ENCODE measurements at places on chromosomes 4 and X.

GRCh38 chrX:38474543-38474942 is 86.8 kb upstream of the TSPAN7 start:
- DNase-seq: no peak

DNA sequence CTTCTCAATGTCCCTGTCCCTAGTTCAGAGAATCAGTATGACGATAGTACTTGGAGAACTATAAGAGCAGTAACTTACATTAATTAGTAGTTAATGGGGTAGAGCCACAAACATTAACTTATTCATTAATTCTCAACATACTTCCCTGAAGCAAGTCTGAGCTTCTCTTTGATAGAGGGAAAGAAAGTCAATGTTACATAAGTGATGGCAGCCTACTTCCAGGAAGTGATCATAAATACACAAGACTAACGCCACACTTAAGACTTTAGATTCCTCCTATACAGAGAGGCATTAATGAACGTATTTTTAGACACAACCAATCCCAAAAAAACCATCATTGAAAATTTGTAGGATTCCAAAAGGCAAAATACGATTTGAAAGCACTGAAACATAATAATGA is 33.8 kb downstream of the TSPAN5 start:
- DNase-seq: no peak

DNA sequence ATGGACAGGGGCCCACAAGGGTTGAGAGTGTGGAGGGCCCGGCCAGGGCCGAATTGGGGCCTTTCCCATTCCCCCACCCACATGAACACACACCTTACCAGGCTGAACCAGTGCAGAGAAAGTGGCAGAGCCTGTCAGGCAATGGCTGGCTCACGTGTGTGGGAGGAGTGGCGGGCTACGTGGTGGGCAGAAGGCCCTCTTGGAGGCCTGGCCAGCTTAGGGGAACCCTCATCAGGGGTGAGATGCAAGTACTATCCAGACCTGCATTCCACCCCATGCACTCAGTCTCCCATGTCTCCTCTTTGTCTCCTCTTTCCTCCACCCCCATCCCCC is 965 bp downstream of the TCEAL4 start:
- peak; percentile 8 for DNase-seq

DNA sequence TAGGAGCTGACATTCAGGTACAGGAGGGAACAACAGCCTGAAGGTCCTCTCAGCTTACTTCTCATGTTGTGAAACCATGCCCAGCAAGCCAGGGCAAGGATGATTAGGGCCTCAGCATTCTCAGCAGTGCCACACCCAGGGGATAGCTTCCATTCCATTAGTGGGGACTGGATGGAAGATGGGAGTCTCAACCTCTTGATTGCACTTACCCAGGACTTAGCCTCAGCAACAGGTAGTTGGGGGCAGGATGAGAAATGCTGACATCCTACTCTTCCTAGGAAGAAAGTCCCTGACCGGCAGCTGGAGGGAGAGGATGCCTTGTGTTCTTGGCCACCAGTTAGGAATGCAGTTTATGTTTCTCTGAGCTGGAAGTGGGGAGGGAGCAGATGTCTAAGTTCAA is 8.8 kb upstream of the BEX3 start:
- no peak for DNase-seq

GRCh38 chrX:39779952-39780783 is 317.6 kb downstream of the BCOR start:
- no peak for DNase-seq

DNA sequence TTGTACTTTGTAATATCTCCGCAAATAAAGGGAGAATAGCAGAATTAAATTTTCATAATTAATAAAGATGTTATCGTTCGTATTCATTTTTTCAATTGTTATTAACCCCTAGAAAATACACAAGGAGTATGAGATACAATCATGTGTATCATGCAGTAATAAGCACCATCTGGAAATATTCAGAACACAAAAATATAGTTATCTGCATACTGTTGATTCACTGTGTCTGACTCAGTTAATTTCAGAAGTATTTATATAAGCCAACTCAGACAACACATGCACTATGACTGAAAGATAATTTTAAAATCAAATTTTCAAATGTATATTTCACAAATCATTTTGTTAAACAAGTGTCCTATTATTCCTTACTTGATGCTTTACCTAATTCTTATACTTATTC is 1954.8 kb downstream of the ARAP2 start:
- DNase-seq: no peak

GRCh38 chr4:24055623-24056022 is 165.8 kb upstream of the PPARGC1A start:
- no peak for DNase-seq

- DNase-seq: no peak
Measured at GRCh38 chr4:41620594-41621256, 82.8 kb downstream of the LIMCH1 start.

DNA sequence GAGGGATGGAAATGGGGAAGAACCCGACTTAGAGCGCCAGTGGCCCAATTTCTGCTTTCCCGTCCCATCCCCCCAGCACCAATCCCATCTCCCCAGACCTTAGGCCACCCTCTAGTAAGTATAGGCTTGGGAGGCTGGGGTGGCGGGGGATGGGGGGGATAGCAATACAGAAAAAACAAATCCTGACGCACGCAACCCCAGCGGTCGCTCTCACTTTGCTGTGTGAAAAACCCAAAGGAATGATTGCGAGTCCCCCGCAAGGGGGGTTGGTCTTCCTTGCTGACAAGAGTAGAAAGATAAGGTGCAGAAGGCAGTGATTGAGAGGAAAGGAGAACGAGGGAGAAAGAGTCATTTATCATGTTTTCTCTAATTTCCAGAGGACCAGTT is 863 bp downstream of the CPE start:
- DNase-seq: no peak

GRCh38 chrX:111634823-111635729 is 45.9 kb upstream of the ALG13 start:
- no peak for DNase-seq

DNA sequence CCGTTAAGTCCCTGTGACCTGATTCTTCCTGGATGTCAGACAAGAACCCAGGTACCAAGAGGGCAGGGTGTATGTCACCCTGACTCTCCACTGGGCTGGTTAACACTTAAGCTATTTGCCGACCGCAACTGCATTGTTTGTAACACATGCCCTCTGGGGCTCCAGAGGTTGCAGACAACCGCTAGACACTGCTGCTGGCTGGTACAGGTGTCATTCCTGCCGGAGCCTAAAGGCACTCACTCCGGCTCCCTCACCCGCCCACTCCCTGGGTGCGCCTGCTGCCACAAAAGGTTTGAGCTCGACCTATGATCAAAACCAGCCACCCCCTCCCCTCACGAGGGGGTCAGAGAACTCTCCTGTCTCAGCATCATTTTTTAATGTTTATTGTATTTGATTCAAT is 208.2 kb downstream of the FAT4 start:
- no peak for DNase-seq

DNA sequence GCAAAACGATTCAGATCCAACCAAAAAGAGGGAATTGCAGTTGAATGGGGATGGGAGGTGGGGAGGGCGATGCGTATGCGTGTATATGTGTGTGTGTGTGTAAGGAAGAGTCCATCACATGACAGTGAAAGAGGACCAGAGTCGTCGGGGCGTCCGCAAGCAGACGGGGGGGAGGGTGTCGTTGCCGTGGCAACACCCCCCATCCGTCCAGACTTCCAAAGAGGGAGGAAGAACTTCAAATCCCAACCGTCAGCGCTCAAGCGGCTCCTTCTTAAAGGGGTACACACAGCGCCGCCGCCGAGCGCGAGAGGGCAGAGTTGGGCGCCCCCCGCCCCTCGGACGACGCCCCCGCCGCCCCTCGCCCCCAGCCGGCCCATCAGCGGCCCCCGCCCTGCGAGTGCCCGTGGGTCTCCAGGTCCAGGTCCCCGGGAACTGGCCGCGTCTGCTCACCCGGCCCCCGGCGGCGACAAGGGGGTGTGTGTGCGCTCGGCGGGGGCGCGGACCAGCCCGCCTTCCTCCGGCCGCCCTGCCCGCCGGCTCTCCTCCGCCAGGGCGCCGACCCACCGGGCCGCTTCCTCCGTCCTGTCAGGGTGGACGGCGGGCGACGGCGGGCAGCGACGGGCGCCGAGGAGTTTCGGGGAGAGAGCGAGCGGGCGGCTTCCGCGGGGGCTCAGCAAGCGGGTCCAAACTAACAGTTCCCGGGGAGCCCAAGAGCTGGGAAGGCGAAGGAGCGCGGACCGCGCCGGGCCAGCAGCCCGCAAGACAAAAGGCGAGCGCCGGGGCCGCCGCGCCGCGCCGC is 685 bp downstream of the LCORL start:
- DNase-seq: peak; percentile 36

DNA sequence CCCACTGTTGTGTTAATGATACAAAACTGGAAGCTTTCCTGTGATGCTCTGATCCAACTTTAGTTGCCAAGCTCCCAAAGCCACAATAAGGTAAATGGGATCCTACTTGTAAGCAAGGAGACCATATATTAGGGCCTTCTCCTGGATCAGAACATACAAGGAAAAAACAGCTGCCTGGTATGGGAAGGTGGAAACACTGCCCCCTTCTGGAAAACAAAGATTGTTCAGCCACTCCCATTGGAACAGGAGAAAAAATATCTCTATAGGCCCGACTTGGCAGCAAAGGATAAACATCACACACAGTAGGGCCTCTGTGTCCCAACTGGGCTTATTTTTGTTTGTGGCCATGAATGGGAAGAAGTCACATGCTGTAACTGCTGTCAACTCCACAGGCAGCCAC is 166.5 kb downstream of the TBX22 start:
- no peak for DNase-seq

GRCh38 chr4:158079661-158080060 is 93.2 kb downstream of the GASK1B start:
- DNase-seq: no peak

DNA sequence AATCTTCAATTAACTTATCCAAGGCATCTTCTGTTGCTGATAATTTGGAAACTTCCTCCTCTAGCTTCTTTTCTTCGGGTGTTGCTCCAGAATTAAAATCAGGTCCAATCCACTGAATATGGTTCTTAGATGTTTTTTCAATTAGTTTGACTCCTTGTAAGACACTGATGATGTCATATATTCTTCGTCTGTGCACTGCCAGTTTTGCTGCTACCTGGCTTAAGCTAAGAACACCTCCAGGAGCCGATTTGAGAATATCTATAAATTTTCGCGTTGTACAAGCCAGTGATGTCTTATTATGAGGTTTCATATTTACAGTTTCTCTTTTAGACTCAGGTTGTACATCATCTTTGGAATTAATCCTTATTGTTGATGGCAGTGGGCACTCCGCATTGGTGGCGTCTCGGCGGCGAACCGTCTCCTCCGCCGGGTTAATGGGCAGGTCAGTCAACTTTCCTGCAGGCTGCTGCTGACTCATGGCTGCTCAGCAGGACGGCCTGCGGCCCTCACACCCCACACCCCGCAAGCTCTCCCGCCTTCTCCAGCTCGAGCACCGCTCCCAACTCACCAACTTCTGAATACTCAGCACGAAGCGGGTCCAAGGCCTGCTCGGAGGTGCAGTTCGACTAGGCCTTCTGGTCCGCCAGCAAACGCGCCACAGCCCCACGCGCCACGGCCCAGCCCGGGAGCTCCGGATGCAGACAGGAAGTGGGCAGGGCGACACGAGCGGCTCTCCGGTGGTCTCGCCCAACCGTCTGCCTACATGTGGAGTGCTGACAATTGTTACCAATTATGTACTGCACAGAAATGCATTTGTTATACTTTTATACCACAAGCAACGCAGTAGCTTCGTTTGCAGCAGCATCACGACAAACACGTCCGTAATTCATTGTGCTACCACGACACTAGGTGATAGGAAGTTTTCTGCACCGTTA is 49.2 kb upstream of the FHL1 start:
- no peak for DNase-seq

Data from nucleus accumbens (tissue), 56 donors.